Large intestine (tissue), 12 donors: ENCODE measurements at places on chromosomes 7 and 10. TPM values are rescaled to one million over a fixed set of nuclear protein-coding genes. Genes with fewer than 3 reads are reported as not detected.

DNA sequence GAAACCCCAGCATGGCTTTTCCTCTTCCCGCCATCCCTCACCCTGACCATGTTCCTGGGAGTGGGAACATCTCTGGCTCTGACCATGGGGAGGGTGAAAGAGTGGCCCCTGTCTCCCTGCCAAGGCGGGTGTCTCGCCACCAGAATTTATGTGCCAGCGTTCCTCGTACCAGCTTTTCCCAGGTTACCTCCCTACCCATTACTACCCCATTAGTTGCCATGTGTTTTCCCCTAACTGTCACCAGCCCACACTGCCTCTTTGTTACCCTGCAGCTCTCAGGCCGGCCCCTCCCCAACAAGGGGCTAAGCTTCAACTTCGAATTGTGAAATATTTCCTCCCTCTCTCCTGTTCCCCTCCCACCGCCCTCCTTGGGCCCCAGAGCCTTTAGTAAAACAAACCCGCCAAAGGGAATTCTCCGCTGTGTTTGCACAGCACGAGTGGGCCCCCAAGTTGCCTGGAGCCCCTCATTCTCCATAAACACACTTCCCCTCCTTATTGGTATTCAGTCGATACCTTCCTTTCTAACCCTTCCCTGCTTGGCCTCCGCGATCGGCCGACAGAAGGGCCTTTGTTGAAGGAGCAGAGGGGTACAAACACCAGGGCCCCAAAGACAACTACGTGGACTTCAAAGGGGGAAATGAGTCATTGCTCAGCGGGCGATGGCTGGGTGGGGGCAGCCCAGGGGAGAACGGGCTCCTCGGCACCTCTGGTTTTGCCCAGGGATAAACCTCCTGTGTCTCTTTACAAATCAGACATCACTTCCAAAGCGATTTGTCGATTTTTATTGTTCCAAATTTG lies 45.5 kb downstream of the SLIT1 start:
- no peak for DNase-seq

DNA sequence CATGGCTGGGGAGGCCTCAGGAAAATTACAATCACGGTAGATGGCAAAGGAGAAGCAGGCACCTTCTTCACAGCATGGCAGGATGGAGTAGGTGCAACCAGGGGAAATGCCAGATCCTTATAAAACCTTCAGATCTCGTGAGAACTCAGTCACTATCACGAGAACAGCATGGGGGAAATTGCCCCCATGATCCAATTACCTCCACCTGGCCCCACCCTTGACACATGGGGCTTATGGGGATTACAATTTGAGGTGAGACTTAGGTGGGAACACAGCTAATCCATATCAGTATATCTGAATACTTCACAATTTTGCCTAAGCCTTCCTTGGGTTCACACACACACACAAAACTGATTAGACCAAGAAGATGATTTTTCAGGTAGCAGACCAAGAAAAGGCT lies 145.1 kb upstream of the COL1A2 start:
- no peak for DNase-seq

- no peak for DNase-seq
These were observed 661.5 kb downstream of the MAGI2 start for GRCh38 chr7:78792006-78792405.

Gene TNRC18
- 78.4 TPM for polyA plus RNA-seq

Gene C7orf57
- 0.28 TPM for polyA plus RNA-seq

Gene SUFU
- polyA plus RNA-seq: 12.9 TPM

Gene ZNF804B
- polyA plus RNA-seq: 0.04 TPM
